CD8-positive, alpha-beta memory T cell (primary cell): ENCODE measurements at places on chromosomes 1 and 21. TPM values are rescaled to one million over a fixed set of nuclear protein-coding genes. Genes with fewer than 3 reads are reported as not detected.

Gene SPRR4
- not detected for total RNA-seq

DNA sequence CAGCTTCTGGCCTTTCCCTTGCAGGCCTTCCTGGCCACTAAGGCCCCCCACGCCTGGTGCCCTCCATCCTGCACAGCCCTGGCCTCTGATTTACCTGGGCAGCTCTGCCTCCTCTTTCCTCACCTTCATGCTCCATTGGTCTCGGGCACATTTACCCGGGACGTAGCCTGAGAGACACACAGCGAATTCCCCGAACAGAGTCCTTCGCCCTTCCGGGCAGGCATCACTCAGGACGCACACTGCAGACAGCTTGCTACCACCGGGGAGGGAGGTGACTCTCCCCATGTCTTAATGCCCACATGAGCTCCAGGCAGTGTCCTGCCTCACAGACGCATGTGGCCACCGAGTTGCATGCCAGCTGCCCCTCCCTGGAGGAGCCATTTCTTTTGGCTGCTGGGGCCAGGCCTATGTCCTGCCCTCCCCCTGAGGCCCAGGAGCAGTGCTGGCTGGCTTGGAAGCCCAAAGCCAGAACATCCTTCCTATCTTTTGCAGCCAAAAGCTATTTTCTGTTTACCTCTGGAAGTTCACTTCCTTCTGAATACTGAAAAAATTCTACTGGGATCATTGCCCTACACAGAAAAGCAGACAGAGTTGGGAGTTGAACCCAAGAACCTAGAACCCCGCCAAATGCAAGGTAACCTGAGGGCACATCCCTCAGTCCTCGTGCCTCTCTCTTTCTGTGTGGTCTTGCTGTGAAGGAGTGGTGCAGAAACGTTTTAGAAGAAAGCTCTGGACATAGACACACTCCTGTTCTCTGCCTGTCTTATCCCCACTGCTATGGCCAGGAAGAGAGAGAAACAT, 209.5 kb downstream of the TOMM20 start:
- no peak for DNase-seq

Gene PRAMEF25
- not detected for total RNA-seq

DNA sequence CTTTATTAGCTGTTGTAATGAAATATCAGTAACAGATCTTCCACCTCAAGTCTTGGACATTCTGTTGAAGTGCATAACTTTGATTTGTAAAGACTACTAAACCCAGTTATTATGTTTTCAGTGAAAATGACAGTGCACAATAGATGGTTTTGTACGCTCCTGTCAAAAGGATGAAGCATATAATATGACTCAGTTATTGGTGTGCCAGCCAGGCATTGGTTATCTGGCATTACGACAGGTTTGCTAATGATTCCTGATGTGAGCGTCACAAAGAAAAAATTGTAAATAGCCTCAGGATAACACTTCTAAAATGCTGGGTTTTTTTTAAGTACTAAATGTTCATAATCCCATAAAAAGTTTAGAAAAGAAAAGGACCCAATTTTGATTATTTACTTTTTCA, 147.9 kb downstream of the MAGI3 start:
- DNase-seq = no peak

Gene AMY1B
- not detected for total RNA-seq

GRCh38 chr21:45644041-45644906, 749 bp downstream of the PCBP3 start:
- DNase-seq = no peak

GRCh38 chr1:10827377-10828333, 31.2 kb upstream of the CASZ1 start:
- no peak for DNase-seq

- peak; percentile 73 for DNase-seq
These were observed 65.2 kb downstream of the SIK1 start for GRCh38 chr21:43361493-43362296.

Gene CALML6
- total RNA-seq = 0.46 TPM

Gene CFAP45
- total RNA-seq = 0.75 TPM

DNA sequence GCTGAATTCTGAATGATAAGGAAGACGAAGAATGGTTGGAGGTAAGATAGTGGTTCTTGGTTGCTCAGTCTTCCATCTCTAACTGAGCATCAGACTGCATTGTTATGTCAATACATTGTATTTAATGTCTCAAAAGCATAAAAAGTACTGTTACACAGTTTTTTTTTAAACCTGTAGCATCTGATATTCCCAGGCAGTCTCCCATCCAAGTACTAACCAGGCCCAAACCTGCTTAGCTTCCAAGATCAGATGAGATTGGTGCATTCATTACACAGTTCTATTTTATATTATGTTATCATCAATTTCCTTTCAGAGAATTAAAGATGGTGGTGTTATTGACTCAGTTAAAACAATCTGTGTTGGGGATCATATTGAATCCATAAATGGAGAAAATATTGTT, 48.9 kb downstream of the GIPC2 start:
- DNase-seq = no peak

- DNase-seq = no peak
These were observed 938.7 kb downstream of the TTLL7 start for GRCh38 chr1:83060221-83060620.

DNA sequence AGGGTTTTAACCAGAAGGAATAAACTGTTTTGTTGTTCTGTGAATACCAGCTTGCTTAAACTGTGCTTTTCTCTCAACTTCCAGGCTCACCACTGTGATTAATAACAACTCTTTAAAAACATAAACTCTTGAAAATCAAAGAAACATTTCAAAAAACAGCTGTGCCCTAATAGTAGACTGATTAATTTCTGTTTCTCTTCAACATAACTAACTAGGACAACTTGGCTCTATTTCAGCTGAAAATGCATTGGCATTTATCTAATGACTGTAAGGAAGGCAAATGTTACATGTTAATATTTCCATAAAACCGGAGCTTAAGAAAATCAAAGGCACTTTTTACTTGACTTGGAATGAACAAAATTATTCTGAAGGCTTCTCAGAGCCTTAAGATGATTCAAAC, 656.1 kb upstream of the NEGR1 start:
- DNase-seq = no peak

GRCh38 chr21:37395961-37396360, 29.4 kb downstream of the DYRK1A start:
- DNase-seq = no peak

Gene LCE2B
- total RNA-seq = not detected

DNA sequence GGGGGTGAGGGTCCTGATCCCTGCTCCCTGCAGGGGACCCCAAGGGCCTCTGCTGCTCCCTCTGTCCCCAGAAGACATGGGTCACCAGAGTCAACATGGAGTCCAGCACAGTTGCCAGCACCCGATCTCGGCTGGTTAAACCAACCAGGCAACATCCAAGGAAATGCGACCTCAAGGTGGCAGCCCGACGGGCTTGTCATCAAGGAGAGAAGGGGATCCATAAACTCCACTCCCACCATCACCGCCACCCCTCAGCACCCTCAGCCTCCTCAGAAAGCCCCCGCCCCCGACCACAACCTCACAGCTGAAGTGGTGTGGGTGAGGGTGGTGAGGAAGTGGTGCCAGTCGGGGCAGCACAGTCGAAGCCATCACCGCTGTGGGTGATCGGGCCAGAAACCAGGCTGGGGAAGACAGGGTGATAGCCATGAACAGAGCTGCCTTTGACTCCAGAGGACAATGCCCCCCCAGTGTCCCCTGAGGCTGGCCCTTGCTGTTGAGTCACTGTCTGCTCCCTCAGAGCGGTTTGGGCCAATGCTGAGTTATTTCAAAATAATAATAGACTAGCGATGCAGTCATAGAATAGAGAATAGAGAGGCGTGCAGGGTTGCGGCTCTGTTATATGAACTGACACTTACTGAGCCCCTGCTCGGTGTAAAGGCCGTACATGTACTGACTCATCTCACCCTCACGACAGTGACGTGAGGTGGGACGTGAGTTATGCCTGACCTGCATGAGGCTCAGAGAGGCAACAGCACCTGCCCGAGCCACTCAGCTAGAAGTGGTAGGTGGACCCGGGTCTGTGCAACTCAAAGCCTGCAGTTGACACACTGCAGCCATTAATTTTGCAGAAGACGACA, 88.7 kb upstream of the IFFO2 start:
- no peak for DNase-seq

Gene CDC14A
- 27.9 TPM for total RNA-seq

Gene SLFNL1
- total RNA-seq = 0.09 TPM

DNA sequence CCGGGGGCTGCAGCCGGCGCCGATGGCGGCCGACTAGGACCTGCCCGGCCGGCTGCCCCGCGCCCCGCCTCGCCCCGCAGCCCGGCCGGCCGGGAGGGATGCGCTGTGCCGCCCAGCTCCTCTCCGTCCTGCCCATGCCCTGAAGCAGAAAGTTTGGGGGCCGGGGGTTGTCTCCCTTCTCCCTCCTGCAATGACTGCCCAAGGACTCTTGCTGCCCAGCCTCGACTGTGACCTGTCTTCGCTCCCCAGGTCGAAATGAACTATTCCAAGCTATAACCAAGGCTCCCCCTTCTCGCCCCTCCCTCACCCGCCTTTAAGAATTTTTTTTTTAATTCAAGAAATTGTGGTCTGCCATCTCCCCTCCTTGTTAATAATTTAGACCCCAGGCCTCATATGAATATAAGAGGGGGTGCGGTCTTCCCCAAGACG, 361 bp downstream of the TMCC2 start:
- no peak for DNase-seq

- no peak for DNase-seq
These were observed 25.5 kb downstream of the B3GALT5 start for GRCh38 chr21:39638281-39638680.

Gene SYPL2
- 0.07 TPM for total RNA-seq

- DNase-seq = no peak
These were observed 831 bp downstream of the TMEM52 start for GRCh38 chr1:1917995-1918900.
